NCI-H2081 (cell line): ENCODE measurements at places on chromosomes 12 and 14.

DNA sequence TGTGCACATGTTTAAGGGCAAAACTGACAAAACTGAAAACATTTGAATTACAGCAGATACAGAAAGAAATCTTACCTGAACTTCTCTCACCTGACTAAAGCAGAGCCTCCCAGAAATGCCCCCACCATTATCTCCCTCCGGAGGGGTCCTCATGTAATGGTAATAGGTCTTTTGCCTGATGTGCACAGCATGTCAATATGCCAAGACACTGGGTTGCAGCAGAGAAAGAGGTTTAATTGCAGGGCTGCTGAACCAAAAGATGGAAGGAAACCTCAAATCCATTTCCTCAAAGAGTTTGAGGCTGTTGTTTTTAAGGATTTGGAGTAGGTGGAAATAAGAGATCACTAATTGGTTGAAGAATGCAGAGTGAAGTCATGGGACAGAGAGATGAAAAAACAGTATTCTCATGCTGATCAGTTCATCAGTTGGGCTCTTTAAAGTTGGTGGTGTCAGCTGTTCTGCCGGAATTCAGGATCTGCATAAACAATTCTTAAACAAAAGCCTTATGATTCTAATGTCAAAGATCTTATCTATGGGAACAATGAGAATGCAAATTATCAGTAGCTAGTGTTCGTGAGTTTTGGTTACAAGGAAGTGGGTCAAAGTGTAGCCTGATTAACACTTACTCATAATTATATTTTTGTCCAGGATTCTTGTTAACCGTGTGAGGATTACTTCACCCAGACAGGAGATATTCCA is 18.2 kb downstream of the ANG start:
- no peak for DNase-seq

GRCh38 chr12:121483949-121484348 is 84.0 kb downstream of the RNF34 start:
- no peak for DNase-seq

DNA sequence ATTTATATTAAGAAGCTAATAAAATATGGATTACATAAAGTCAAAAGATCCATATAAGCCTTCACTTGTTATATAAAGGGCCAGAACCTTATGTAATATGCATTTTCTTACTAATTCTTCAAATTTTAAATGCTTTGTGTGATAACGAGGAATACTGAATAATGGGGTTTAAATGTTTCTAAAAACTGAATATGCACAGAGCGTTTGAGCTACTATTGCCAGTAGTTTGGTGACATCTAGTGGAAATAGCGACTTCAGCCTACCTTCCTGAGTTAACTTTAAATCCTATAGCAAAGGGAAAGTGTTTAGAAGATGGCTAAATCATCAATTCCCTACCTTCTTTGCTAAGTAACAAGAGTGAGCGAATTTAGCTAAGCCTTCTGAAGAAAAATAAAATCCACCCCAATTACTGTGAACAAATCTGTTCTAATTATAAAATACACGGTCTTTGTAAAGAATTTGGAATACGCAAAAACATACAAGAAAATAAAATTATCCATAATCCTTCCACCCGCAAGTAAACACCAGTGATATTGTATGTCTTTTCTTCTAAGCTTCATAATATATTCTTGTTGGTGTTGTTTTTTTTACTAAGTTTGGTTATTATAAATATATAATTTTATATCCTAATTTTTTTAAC is 115.5 kb upstream of the G2E3 start:
- DNase-seq, result peak; percentile 60

DNA sequence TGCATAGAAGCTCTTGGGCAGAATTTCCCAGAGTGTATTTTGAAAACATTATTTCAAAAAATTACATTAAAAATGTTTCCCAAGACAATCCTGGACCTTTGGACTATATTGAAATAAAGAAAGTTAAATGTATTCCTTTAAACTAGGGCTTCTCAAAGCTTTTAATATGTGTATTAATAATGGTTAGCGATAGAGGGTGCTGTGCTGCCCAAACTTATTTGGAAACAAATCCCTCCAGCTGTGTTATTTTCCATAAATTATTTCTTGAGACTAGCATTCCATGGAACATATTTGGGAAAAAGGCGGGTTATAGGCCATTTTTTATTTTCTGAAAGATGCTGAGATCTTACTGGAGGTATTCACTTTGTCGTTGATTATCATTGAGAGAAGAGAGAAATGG is 397.8 kb upstream of the MIS18BP1 start:
- no peak for DNase-seq

DNA sequence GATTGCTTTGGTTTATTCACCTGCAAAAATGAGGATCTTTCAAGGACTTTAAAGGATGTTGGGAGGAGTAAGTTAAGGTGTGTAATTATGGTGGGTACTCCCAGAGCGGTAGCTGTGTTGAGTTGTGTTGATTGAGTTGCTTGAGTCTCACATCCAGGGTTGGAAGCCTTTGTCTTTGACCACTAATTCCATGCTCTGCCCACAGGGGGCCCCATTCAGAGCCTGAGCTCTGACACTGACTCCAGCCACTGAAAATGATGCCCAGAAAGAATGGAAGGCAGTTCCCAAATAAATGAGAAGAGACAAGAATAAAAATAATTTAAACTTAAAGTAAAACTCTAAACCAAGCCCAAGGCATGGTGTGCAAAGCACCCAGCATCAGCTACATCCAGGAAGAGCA is 237.4 kb upstream of the PWP1 start:
- no peak for DNase-seq

- DNase-seq, result no peak
Measured at GRCh38 chr12:3697311-3697870, 55.5 kb downstream of the CRACR2A start.

GRCh38 chr14:55519473-55520080 is 60.4 kb upstream of the KTN1 start:
- no peak for DNase-seq

DNA sequence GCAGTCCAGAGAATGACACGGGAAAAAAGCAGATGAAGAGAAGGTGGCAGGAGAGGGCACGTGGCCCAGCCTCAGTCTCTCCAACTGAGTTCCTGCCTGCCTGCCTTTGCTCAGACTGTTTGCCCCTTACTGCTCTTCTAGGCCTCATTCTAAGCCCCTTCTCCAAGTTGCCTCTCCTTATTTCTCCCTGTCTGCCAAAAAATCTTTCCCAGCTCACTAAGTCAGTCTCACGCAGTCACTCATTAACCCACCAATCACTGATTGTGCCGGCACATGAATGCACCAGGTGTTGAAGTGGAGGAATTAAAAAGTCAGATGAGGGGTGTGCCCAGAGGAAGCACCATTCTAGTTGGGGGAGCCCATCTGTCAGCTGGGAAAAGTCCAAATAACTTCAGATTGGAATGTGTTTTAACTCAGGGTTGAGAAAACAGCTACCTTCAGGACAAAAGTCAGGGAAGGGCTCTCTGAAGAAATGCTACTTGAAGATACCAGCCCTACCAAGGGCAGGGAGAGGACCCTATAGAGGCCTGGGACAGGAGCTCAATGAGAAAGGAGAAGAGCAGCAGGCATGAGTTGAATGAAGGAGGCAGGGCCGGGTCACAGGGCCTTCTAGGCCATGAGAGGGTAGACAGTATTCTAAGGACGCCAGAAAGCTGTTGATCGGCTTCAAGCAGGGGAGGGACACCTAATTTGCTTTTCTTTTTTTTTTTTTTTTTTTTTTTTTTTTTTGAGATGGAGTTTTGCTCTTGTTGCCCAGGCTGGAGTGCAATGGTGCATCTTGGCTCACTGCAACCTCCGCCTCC is 40.9 kb downstream of the DAD1 start:
- no peak for DNase-seq

- DNase-seq, result peak; percentile 88
Measured at GRCh38 chr12:54360717-54361456, 3.4 kb downstream of the GPR84 start.

DNA sequence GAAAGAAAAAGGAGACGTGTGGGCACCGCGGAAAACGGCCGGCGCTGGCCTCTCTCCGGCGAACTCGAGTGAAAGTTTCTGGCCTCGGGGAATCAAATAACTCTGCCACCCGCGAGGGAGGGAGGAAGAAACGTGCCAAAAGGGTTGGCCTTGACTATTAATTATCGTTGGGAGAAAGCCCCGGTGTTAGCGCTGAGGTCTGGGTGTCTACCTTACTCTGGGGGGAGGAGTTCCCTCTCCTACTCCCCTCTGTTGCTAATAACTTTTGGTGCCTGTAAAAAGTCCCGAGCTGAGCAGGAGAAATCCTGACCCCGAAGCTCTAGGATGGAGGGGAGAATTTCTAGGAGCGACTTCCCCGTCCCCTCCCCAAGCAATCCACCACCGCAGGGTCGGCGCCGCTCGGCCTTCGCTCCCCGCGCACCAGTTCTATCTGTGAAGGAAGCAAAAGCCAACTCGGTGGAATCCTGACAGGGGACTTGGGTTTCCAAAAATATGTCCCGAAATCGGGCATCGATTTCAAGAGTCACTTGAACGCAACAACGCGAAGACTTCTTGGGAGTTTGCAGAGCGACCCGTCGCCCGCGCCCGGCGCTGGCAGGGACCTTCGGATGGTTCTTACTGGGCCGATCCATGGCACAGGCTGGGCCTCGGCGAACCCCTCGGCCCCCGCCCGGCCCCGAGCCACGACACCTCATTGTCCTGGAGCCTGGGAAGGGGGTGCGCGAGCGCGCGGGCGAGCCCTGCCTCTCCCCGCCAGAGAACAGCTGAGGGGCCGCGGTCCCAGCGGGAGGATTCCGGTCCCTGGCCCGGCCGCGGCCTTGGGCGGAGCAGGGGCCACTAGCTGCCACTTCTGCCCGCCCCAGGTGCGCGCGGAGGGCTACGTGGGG is 1.7 kb downstream of the OTX2 start:
- DNase-seq, result no peak

DNA sequence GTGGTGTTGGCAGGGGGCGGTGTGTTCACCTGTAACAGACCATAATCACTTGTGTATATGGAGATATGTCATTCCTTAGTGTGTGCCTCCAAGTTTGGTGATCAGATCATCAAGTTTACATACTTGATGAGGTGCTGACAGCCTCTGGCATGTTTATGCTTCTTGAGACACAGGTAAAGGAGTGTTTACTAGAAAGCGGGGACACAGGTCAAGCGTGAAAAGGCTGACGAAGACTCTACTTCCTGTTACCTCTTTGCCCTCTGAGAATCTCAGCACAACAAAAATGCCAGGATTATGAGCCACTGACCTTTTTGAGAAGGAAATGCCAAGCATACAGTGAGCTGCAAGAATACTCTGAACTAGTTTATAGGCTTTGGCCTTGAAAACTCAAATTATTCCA is 29.6 kb downstream of the PRDM4 start:
- no peak for DNase-seq

DNA sequence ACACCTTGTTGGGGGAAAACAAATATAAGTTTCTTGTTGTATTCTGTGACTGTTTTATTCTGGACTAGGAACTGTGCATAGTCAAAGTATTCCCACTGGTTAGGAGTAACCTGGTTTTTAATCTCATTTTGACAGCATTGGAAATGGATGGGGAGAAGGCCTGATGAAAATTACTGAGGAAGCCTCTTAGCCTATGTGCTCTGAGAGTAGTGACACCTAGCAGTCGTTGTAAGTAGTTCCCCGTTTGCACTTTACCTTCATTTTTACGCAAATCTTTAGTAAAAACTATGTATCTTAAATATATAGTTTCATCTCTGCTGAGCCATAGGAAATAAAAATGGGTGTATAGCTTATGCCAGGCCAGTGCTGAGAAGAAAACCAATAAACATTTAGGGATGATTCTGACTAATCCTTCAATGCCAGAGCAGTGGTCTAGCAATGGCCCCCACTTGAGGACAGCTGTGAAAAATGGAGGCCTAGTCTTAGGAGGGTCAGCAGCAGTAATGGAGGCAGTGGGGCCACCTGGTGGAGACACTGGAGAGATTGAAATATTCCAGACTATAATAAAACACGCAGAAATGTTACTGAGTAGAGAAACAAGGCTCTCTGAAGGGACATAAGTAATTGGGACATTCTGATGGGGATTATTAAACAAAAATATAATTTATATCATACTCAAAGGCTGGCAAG is 133.2 kb upstream of the NOVA1 start:
- DNase-seq, result peak; percentile 19

- DNase-seq, result no peak
Measured at GRCh38 chr12:67804168-67804567, 155.6 kb downstream of the DYRK2 start.

DNA sequence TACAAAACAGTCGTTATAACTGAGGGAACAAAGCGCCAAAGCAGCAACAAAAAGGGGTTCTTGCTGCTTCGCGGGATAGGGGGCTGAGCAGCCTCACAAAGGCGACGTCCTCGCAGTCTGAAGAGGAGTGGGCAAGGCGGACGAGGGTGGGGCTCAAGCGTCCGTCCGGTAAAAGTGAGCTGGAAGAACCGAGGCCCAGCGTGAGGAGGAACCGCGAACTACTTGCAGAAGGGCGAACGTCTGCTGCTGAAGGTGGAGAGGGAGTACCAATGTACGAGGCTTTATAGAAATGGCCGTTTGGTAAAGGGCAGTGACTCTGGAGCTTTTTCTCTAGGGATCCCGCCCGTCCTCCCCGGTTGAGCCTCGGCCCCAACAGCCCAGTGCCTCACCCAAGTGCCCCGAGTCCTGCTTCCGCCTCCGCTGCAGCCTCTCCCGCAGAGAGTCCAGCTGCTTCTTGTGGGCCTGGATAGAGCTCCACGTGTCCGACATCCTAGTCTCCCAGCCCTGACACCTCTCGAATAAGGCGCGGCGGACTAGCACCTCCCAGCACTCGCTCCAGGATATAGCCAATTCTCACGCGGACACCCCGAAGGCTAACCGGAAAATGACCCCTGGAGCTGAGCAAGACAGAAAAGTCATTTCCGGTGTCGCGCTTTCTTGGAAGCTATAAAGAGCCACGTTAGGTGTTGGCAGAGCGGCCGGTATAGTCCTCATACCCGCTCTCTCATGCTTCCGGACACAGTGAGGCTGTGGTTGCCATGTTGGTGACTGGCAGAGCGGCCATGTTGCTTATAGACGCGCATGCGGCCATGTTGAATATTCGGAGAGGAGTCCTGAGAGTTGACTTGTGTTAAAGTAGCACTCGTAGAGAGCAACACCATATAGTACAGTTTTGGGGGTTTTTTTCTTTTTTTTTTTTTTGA is at the start of gene METTL3:
METTL3 (minus strand) TSS at position 606 of the 923 bp plus-strand sequence; CDS start at position 489, 117 bp downstream.
- peak; percentile 99 for DNase-seq

GRCh38 chr14:50360851-50361250 is 35.8 kb downstream of the CDKL1 start:
- DNase-seq, result no peak

GRCh38 chr12:78585132-78585531 is 279.4 kb upstream of the SYT1 start:
- DNase-seq, result no peak

DNA sequence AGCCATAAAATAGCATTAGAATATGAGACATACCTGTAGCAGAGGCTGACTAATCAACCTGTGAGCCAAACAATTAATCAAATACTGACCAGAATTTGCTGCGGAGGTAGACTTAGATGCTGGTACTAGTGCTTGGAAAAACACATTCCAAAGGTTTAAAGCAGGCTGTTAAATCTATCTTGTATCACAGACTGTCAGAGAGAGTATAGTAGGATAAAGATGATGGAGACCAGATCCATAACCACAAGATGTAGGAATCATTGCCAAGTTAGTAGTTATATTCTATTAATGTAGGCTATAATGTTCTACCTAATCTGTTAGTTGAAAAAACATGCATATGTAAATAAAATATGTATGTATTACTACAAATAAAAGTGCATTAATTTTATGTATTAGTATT is 726.2 kb downstream of the SLC6A15 start:
- DNase-seq, result no peak

GRCh38 chr12:48927261-48927660 is 2.0 kb upstream of the FKBP11 start:
- DNase-seq, result no peak
